T-helper 1 cell (primary cell): ENCODE measurements at places on chromosomes 2 and 18.

- DNase-seq = no peak
Measured at GRCh38 chr2:27001950-27002349, 30.8 kb upstream of the TMEM214 start.

DNA sequence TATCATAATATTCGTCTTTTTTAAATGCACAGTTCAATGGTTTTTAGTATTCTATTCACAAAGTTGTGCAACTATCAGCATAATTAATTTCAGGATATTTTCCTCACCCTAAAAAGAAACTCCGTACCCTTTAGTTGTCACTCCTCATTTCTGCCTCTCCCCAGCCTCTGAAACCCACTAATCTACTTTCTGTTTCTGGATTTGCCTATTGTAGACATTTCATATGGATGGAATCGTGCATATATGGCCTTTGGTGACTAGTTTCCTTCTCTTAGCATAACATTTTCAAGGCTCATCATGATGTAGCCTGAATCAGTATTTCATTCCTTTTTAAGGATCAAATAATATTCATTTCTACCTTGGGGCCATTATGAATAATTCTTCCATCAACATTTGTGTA lies 18.5 kb downstream of the NEURL3 start:
- DNase-seq = no peak

DNA sequence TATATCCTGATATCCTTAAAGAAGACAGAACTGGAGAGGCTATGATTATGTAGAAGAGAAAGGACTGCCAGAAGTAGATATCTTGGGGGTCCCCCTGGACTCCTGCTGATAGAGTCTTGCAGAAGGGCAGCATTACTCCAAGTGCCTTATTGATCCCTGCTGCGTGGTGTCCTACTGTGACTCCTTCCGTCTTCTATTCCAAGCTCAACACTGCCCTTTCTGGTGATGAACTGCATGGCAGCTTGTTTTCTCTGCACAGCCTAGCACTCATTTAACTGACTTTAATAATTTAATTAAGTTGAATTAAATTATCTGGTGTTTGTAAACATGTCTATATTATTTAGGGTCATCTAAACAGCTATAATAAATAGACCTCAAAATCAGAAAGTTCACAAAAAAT lies 194.1 kb upstream of the DSEL start:
- DNase-seq = no peak

DNA sequence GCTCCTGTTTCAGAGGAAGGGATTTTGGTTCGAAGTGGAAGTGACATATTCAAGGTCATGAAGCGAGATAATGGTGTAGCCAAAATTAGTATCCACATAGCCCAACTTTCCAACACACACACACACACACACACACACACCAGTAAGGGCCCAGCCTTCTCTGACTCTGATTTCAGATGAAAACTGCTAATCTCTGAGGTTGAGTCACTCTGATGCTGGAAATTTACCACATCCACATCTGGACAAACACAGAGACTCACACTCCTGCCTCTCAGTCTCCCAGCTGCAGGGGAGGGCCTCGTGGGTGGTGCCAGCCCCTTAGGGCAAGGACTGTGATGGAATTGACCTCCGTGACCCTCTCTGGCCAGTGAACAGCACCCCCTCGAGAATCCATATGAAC lies 29.0 kb upstream of the SLC35F6 start:
- no peak for DNase-seq

GRCh38 chr2:98833917-98834263 lies 102.1 kb downstream of the CRACDL start:
- no peak for DNase-seq
